ENCODE measurements at places on chromosomes 4 and X.
A peak's percentile ranks its signal among the peaks of the same experiment; 100 is the strongest.

DNA sequence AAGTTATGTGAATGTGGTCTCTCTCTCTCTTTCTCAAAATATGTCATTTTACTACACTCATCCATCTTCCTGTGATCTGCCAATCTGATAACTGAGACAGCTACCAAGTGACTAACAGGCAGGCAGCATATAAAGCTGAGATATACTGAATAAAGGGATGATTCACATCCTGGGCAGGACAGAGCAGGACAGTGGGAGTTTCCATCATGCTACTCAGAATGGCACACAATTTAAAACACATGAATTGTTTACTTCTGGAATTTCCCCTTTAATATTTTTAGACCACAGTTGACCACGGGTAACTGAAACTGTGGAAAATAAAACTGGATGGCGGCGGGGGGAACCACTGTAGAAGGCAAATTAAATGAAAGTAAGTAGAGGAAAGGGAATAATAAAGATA, 58.6 kb upstream of the DCTD start:
- DNase-seq: no peak

DNA sequence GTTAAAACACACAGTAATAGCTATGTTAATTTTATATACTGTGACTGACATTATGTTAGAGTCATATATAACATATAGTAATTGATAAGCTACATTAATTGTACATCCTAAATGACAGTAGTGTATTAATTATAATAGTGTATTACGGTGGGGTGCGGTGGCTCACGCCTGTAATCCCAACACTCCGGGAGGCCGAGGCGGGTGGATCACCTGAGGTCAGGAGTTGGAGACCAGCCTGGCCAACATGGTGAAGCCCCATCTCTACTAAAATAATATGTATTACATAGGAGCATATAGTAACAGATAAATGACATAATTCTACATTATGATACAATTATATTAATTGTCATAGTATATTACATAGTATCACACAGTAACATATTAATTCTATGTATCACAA, 12.2 kb downstream of the ASMTL start:
- DNase-seq: peak; percentile 3

- DNase-seq: no peak
Measured at GRCh38 chr4:82747686-82748575, 50.7 kb downstream of the SCD5 start.

GRCh38 chrX:69152417-69152841, 12.8 kb downstream of the PJA1 start:
- DNase-seq: no peak

GRCh38 chr4:177023951-177024350, 231.2 kb upstream of the VEGFC start:
- DNase-seq: no peak

DNA sequence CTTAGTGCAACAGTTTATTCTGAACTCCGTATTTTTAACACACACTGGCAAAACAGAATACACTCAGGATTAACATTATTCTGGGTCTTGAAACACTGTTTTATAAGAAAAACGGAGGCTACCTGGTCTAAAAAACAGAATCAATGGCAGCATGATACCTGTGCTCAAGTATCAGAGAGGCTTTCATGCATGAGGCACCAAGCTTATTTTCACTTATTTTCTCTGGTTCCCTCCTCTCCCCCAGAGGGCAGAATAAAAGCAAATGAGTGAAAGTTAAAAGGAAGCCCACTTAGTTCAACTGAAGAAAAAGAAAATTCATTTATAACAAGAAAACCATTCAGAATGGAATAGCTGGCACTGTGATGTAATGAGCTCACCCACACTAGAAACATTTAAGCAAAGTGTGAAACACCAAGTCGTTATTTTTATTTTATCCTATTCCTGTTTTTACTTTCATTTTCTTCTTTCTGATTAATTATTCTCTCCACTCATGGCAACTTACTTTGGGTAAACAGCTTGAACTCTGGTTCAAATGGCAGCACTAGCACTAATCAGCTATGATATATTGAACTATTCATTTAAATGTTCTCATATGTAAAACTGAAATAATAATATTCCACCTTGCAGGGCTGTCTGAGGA, 211.8 kb downstream of the PPP3CA start:
- no peak for DNase-seq

- DNase-seq: no peak
Measured at GRCh38 chr4:36183232-36183631, 61.1 kb downstream of the ARAP2 start.

GRCh38 chr4:36164900-36165630, 79.2 kb downstream of the ARAP2 start:
- no peak for DNase-seq

GRCh38 chr4:54102531-54103106, 2.7 kb downstream of the GSX2 start:
- DNase-seq: no peak

DNA sequence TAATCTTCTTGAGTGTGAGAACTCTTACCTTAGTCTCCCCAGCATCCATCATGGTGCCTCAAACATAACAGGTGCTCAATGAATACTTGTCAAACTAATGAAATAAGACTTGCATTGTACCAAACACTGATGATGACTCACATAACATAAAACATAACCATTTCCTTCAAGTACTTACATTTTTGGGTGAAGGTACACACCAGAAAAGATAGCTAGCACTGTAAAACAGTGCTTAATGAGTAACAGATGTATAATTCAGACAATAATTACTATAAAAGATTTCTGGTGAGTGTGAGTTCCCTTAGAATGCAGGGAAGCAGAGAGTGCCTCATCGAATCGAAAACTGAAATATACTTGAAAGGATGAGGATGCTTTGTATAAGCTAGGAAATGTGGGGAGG, 70.1 kb upstream of the HCCS start:
- no peak for DNase-seq

- DNase-seq: no peak
Measured at GRCh38 chr4:154604696-154605200, 7.7 kb downstream of the FGG start.

DNA sequence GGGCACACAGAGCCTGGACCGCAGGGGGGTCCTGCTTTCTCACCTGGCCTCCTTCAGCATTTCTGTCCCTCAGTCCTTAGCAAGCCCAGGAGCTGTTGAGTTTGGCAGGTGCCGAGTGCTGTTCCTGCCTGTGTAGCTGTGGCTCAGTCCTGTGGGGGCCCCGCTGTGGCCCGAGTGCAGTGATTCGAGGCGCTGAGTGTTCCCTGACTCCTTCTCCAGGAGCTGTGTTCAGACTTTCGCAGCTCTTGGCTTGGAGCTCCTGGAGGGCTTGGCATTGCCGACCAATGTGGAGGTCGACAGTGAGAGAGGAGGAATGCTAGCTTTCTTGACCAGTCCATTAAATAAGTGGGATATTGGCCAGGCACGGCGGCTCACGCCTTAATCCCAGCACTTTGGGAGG, 50.1 kb upstream of the MSANTD1 start:
- DNase-seq: no peak

DNA sequence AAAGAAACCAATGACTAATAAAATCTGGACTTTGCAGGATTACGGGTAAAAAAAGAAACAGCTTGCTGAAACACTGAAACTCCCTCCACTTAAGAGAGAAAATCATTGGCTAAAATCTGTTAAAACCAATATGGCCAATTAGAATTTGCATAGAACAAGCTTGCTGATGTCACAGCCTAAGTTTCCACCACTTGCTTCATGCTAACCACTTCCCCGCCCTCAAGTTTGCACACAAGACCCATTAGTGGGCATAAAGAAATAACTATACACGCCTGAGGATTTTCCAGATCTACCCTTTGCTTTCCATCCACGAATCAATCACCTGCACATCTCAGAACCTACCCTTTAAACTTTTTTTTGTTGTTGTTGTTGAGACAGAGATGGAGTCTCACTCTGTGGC, 42.7 kb upstream of the PHEX start:
- no peak for DNase-seq

DNA sequence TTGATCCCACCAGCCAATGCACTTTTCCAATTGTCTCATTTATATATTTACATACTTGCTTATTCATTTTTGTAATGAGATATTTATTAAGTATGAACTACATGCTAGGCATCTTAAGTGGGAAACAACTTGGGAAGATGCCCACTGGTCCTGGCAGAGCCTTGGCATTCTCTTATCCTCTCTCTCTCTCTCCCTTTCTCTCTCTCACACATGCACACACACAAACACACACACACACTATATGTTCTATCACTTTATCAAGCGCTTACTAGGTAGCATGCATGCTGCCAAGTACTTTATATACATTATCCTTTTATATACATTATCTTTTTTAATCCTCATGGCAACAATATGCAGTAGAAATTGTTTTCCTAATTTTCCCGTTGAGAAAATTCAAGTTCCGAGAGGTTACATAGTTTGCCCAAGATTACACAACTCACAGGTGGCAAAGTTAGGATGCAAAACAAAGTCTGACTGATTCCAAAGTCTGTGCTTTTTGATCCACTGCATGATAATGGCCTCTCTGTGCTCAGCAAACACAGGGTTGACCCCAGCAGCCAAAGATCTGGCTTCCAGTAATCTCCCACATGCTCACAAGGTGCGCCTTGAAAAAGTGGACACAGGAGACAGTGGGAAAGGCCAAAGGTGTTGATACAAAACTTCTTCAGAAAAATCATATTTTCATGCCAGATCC, 173.1 kb upstream of the KLF3 start:
- DNase-seq: no peak

GRCh38 chr4:109411964-109412363, 21.7 kb upstream of the SEC24B start:
- DNase-seq: no peak

- DNase-seq: no peak
Measured at GRCh38 chr4:185016946-185017758, 1.1 kb upstream of the HELT start.

GRCh38 chrX:47523713-47524166, 37.3 kb upstream of the ARAF start:
- no peak for DNase-seq

- DNase-seq: no peak
Measured at GRCh38 chrX:1904663-1905218, 289.9 kb downstream of the ASMT start.

DNA sequence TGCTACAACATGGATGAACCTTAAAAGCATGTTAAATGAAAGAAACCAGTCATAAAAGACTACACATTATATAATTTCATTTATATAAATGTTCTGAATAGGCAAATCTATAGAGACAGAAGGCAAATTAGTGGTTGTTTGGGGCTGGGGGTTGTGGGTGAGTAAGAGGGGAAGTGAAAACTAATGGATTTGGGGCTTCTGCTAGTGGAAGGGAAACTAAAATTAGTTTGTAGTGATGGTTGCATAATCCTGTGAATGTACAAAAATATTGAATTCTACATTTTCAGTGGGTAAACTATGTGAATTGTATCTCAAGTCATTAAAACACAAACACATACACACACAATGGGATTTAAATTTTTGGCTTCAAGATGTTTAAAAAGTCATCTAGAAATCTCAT, 25.4 kb upstream of the LIMCH1 start:
- no peak for DNase-seq

- no peak for DNase-seq
Measured at GRCh38 chr4:160299608-160300007, 1196.7 kb downstream of the RAPGEF2 start.

DNA sequence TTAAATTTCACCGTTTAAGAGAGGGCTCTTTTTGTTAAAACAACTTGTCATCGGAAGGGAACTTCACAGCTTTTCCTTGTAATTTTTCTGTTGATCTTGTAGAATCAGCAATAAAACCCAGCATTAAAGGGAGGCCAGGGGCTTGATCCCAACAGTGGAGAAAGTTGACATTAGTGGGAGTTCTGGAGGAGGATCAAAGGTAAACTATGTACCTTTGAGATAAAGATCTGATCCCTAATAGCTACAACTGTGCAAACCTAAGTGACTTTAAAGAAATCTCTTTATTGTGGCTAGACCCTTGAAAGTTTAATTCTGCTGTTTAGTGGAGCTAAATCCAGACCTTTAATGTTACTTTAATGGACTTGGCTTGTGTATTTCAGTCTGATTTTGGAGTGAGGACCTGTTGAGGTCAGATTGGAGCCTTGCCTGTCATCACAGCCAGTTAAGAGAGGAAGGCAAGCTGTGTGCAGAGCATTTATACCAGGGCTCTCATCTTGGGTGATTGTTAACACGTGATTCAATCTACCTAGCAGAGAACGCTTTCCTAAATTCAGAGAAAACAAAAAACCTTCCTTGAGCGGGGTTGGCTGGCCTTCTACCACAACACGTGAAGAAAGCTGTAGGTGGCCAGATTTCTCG, 1.7 kb downstream of the DOCK11 start:
- DNase-seq: no peak

GRCh38 chr4:55469979-55470378, 74.2 kb downstream of the TMEM165 start:
- DNase-seq: no peak

DNA sequence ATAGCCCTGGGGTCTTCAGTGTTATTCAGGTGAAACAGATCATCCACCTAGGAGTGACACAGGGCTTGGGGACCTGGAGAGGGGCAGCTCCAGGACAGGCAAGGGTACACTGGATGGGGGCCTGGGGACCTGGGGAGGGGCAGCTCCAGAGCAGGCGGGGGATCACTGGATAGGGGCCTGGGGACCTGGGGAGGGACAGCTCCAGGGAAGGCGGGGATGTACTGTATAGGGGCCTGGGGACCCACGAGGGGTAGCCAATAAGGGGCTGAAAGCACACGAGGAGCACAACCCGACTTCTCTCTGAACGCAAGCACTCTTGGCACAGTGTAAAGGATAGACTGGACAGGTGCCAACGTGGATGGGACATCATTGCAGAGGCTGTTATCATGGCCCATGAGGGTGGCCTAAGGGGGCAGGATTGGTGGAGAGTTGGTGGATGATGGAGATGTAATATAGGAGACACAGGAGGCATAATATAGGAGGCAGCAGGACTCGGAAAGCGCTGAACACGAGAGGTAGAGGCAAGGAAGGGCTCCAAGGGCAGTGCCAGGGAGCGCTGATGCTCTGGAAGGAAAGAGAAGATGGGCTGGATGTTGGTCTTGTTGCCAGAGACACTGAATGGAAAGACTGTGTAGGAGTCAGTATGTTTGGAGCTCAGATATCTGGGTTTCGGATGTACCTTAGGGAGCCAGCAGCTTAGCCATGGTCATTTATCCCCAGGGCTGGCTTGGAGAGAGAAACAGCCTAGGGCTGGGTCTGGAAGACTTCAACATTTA, 37.9 kb upstream of the FGFBP2 start:
- DNase-seq: no peak

DNA sequence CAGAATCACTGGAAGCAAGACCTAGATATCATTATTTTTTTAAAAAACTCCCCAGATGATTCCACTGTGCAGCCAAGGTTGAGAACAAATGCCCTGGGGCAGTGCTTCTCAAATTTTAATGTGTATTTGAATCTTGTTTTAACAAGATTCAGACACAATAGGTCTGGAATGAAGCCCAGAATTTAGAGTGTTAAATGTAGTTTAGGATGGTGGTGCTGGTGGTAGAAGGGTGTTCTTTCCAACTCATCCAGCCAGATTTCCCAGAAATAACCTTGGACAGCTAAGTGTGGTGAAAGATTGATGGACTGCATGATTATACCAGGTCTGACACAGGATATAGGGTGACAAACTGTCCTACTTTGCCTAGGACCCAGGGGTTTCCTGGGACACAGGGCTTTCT, 120.1 kb upstream of the MED14 start:
- DNase-seq: no peak

All from WERI-Rb-1 (cell line).